Esophagus mucosa (tissue), 1 donor: ENCODE measurements at places on chromosomes 12 and 14. TPM values are rescaled to one million over a fixed set of nuclear protein-coding genes. Genes with fewer than 3 reads are reported as not detected.

GRCh38 chr12:113461666-113462065 lies 10.0 kb downstream of the LHX5 start:
- no peak for ATAC-seq

DNA sequence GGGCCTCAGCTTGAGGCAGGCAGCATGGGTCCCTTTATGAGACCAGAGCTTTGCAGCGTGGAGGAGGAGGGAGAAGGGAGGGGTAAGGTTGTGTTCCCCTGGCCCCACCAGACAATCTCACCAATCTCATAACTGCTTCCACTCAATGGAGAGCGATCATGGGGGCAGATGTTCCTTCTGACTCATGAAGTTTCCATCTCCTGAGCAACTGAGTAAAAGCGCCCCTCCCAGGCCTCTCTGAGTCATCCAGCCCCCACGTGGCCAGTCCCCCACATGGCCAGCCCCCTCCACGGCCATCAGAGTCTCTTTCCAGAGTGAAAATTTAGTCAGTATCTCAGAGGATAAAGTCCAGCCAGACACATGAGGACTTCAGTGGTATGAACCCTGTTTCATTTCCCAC lies 39.2 kb upstream of the PLXNC1 start:
- no peak for ATAC-seq

Gene PTHLH
- 19.0 TPM for total RNA-seq

GRCh38 chr14:59101476-59101875 lies 87.0 kb upstream of the DAAM1 start:
- no peak for ATAC-seq

Gene PLXNC1
- total RNA-seq: 1.7 TPM

DNA sequence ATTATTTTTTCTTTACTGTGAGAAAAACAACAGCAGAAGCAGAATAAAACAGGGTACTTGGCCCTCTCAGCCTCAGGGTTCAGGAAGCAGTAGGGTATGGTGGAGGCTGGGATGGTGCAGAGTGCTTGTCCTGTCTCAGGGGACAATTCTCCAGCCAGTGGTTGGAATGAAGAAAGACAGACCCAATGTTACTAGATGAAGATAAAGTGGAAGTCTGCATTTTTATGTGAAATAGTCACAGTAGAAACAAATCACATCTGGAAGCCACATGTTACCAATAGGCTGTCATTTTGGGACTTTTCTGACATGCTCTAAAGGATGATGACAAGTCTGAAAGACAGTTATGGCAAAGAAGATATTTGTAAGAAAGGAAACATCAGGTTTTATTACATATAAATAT lies 32.3 kb downstream of the PROX2 start:
- ATAC-seq: no peak

Gene C12orf50
- total RNA-seq: not detected

- no peak for ATAC-seq
Measured at GRCh38 chr12:117583677-117584225, 222.3 kb upstream of the NOS1 start.

Gene FLRT2
- 2.1 TPM for total RNA-seq

Gene TMPRSS12
- total RNA-seq: not detected

DNA sequence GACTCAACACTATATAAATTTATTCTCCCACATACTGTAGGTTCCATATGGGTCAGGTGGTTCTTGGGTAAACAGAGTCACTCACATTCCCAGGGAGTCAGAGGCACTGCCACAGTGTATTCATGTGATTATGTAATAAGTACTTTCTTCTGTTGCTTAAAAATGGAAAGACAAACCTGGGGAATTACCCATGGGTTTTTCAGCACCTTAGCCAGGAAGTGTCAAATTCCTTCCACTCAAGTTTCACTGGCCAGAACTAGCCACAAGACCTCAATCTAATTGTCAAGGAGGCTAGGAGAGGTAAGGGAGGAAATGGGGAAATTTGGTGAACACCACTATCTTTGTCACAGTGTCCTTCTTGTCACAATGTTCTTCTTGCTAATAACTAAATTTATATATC lies 333.2 kb upstream of the MDGA2 start:
- no peak for ATAC-seq

Gene USP30
- 10.0 TPM for total RNA-seq

Gene ZNF385A
- total RNA-seq: 52.2 TPM

GRCh38 chr12:9694241-9694640 lies 24.7 kb downstream of the CLEC2D start:
- ATAC-seq: no peak

DNA sequence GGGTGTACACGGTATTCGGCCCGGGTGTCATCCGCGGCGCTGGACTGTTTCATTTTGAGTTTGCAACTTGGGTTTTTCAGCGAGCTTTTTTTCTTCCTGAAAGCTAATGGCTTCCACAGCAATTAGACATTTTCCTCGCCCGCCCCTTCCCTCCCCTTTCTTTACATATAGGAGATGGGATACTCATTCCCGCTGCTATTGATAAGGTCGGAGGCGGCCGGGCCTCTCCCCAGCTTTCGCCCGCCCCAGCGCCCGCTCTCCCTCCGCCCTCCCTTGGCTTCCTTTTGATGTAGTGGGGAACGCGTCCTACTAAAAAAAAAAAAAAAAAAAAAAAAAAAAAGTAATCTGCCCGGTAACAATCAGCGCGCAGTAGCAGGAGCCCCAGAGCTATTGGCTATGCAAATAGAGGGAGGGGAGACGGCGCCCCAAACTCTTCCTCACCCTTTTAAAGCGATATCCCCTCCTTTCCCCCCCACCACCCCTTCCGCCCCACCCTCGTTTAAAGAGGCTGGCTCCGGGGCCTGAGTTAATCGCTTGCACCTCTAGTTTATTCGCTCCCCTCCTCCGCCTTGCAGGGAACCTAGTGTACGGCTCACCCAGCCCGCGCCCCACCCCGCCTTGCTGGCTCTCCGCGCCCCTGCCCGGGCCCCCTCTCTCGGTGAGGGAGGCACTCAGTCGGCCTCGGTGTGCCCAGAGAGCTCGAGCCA lies 1.7 kb upstream of the CCND2 start:
- peak; percentile 77 for ATAC-seq

DNA sequence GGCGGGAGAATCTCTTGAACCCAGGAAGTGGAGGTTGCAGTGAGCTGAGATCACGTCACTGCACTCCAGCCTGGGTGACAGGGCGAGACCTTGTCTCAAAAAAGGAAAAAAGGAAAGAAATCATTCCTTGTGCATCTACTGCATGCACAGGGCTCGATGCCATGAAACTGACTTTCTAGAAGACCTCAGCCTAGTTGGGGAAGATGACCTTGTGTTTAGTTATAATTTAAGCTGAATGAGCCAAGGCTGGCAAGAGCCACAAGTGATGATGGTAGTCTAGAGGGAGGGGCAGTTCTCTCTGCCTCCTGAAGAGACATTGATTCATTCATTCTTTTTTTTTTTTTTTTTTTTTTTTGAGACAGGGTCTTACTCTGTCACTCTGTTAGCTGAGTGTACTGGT lies 24.2 kb downstream of the ACACB start:
- ATAC-seq: no peak

DNA sequence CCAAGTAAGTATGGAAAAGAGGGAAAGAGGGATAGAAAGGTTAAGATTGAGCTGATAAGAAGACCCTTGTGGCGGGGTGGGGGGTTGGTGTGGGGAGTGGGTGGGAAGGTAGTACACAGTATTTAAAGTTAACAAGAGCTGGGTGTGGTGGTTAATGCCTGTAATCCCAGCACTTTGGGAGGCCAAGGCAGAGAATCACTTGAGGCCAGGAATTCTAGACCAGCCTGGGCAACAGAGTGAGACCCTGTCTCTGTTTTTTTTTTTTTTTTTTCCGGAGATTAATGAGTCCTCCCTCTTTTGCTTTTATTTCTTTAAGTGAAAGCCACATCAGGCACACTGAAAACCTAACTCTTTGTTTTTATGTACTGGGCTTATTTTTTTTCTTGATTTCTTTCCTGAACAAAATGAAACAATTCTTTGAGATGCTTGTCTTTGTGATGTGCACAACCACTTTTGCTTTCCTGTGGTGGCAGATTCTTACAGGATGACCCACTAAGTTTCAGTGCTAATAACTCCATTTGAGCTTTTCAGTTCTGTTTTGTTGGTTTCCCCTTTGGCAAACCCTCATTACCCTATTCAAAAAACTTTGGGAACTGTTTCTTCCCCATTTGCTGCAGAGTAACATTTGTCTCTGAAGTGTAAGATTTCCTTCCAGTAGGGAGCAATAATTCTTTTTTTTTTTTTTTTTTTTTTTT lies 54.8 kb downstream of the WNK1 start:
- ATAC-seq: no peak

- ATAC-seq: no peak
Measured at GRCh38 chr14:104973135-104973384, 5.1 kb downstream of the AHNAK2 start.

Gene LGMN
- 27.4 TPM for total RNA-seq

DNA sequence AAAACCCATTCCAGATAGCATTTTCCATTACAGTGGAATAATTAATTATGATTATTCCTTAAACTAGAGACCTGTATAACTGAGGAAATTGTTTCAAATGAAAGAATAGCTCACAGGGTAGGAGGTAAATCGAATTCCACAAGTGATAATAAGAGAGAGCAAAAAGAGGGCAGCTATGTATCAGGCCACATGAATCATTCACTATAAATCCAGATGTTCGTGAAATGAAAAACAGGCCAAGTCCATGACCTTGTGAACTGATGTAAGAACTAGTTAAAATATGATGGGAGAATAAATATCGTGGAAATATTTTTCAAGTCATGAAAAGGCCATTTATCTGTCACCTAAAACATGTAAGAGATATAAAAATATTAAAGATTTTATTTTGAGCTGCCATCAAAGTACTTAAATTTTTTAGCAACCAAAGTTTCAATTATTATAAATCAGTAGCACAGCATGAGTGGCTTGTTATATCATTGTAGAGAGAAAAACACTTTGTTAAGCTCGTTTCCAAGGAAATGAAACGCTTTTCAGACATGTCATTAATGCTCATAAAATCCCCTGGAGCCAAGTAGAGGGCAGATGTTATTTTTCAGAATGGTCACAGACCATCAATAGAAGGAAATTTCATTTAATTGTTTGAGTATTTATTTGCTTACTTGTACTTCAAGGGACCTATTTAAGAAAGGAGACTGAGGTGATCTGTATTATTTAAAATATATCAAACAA lies 120.6 kb upstream of the CDKN3 start:
- no peak for ATAC-seq
